ENCODE measurements at places on chromosomes 7 and 10. TPM values are rescaled to one million over a fixed set of nuclear protein-coding genes. Genes with fewer than 3 reads are reported as not detected.
A peak's percentile ranks its signal among the peaks of the same experiment; 100 is the strongest.

GRCh38 chr7:24434972-24435371, 138.3 kb upstream of the PALS2 start:
- no peak overlapping the region for H3K4me3 ChIP-seq
- no peaks in the 10 kb centered on the region for H3K4me1 ChIP-seq
- no peak overlapping the region for H3K27ac ChIP-seq
- no peaks in the 10 kb centered on the region for H3K36me3 ChIP-seq
- no peaks in the 10 kb centered on the region for H3K27me3 ChIP-seq

- H3K36me3 ChIP-seq = no peaks in the 10 kb centered on the region
- peak; percentile 45 for DNase-seq
- H3K4me1 ChIP-seq = no peaks in the 10 kb centered on the region
- H3K27ac ChIP-seq = no peak overlapping the region
- H3K27me3 ChIP-seq = no peaks in the 10 kb centered on the region
Observed at GRCh38 chr7:38796626-38797501, 112.1 kb downstream of the VPS41 start.

- no peak overlapping the region for H3K27ac ChIP-seq
- no peak for DNase-seq
- H3K27me3 ChIP-seq = no peaks in the 10 kb centered on the region
- H3K4me1 ChIP-seq = no peaks in the 10 kb centered on the region
- no peak overlapping the region for H3K4me3 ChIP-seq
Observed at GRCh38 chr7:108535257-108535656, 9.3 kb upstream of the PNPLA8 start.

DNA sequence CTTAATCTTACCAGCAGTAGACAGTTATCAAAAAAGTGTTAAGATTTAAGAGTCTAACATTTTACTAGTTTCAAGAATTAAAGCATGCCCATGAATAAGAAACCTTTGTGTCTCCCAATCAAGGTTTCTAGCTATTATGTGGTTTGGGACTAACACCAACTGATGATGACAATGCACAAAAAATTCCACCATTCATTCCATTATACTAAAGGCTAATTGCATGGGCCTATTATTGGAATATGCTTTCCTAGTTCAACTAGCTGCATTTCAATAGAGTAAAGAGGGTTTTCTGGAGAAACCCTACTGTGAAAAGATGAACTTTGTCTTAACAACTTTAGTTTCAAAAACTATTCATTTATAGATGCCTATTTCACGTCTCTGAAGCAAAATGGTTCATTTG, 44.6 kb downstream of the UBE2H start:
- DNase-seq = no peak
- H3K27ac ChIP-seq = no peak overlapping the region
- H3K4me3 ChIP-seq = no peak overlapping the region
- peaks cover 3% of the 10 kb centered on the region for H3K36me3 ChIP-seq
- H3K4me1 ChIP-seq = peaks cover 77% of the 10 kb centered on the region

PCBD1 gene
- total RNA-seq = 136 TPM

All from adrenal gland (tissue), 19 donors.